Aorta (tissue), 5 donors: ENCODE measurements at places on chromosomes 11 and 22. TPM values are rescaled to one million over a fixed set of nuclear protein-coding genes. Genes with fewer than 3 reads are reported as not detected.
A peak's percentile ranks its signal among the peaks of the same experiment; 100 is the strongest.

DNA sequence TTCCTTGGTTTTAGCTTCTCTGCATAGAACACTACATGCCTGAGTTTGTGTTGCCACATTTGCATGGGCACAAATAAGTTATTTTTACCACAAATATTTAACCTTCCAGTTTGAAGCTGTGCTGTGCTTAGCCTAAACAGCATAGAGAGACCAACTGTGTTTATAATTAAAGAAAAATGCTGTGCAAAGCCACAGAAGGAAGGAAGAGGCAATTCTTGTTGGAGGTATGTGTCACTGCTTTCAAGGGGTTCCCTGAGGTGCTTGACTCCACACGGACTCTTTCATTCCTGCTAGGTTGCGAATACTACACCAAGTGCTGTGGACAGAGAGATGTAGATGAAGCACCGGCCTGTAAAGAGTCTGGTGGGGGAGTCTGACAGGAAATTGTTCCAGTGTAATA is 47.6 kb upstream of the OLFML1 start:
- no peak for DNase-seq

Gene MMP8
- 0.42 TPM for total RNA-seq

Gene ROBO3
- 63.0 TPM for total RNA-seq

GRCh38 chr22:30340911-30341685 is 14.4 kb upstream of the TBC1D10A start:
- peak; percentile 90 for DNase-seq

DNA sequence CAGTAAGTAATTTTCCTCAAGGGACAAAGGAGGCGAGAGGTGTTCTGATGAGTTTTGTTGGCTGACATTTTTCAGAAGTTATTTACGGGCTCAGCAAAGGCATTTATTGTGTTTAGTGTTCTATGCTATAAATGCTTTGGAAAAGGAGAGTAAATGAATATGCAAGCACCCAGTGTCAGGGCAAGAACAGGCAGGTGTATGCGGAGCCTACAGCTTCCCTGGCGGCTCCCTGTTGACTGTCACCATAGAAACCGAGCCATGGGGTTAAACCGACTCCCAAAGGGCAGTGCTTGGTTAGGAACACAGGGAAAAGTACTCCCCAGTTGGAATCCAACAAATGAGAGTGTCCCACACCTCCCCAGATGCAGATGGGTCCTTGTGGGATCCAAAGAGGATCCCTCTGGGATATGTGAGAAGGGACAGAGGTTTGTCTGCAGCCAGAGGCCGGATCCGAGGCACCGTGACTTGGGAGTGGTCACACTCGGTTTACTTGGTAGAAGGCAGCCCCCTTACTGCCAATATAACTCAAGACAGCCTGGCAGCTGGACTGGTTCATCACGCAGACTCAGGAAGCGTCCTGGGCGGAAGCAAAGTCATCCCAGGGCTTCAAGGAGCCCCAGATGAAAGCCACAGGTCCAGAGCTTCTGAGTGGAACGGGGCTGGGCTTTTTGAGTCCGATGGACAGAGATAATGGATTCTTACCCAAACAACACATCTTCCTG is 329.7 kb downstream of the CTTN start:
- DNase-seq, result no peak

DNA sequence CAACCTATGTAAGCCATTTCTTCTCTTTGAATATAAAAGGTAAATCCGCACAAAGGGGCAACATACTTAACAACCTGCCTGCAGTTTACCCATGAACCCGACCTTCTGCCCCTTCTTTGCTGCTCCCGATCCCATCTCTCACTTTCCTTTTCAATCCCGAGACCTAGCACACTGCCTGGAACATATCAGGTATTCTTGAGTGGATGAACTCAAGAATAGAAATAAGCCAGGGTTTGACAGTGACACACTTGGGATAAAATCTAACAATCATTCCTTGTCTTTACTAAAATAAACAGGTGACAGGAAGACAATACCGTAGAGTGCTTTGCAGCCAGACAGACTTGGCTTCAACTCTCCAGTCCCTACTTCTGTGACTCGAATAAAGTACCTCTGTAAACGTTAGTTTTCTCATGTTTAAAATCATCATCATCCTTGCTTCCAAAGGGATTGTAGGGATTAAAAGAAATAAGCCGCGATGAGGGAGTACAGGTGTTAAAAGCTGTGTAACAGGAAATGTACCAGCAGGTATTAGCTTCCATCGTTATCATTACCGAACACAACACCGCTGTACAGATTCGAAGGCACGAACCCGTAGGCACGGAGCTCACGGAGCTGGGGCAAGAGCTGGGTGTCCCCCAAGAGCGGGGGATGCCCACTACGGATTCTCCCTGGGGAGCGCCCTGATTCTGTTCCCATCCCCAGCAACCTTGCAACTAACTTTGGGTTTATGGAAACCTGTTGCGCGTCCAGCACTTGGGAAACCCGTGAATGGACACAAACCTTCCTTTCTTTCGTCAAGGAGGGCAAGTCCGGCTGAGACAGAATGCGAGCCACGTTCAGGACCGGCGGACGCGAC is 720 bp downstream of the UFD1 start:
- DNase-seq, result no peak

Gene GGTLC3
- total RNA-seq, result not detected

GRCh38 chr22:22371031-22371541 is 126.5 kb downstream of the VPREB1 start:
- no peak for DNase-seq

Gene SCN2B
- total RNA-seq, result not detected

DNA sequence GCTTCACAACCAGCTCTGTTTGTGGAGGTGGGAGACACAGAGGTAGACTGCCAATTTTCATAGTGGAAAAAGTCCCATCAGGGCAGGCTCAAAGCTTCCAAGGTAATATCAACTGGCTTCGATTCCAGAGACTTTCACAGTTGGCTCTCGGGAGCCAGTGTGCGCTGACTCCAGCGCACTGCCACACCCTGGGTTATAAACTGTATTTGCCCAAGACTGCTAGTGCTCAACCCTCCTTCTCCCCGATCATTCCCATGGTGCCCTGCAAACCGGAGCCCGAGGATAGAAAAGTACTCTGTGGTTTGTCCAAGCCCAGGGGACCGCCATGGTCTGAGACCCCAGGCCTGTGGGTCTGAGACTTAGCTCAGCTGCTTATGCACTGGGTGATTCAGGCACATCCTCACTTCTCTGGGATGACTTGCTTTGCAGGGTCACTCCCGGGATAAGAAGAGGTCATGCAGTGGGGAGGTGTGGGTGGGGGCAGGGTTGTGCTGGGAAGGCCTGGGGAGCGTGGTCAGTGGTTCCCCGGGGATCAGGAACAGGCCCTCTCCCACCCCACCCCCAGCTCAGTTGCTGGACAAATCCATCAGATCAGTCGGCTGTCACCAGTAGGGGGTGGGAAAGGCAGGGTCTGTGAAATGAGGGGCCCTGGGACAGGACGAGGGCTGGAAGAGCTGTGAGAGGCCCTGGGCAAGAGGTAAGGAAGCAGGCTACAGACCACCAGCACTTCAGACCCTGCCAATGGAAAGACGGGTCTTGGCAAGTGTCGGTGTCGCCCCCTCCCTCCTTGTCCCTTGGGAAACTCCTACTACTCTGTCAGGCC is 26.7 kb upstream of the PICK1 start:
- DNase-seq, result no peak

DNA sequence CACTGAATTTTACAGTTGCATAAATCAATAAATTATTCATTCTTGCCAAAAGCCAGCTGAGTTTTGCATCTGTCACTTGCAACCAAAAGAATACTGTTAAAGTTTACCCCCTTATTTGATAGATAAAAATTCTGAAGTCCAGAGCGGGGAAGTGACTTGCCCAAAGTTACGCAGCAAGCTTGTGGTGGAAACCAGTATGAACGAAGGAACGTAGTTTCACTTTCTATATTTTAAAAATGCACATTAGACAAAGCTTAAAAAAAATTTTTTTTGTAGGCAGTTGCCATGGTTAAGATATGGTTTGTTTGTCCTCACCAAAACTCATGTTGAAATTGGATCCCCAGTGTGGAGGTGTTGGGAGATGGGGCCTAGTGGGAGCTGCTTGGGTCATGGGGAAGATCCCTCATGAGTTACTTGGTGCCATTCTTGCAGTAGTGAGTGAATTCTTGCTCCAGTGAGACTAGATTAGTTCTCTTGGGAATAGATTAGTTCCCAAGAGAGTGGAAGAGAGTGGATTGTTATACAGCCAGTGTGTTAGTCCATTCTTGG is 46.3 kb upstream of the SEZ6L start:
- no peak for DNase-seq

Gene ZW10
- total RNA-seq, result 12.0 TPM

Gene MICAL2
- total RNA-seq, result 315 TPM

DNA sequence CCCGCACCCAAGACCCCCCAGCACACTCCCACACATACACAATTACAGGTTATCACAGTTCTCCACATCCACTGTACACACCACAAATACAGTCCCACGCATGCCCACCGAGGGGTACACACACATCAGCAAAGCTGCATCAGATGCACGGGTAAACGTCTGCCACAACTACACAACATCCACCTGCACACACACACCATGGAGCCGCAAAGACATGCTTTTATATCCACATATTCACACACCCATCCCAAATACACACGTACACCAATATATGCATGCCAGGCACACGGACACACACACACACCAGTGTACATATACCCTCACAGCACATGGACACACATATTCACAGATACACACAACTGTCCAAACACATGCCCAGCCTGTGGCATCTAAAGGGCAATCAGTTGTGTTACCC is 5.4 kb upstream of the KCNJ4 start:
- DNase-seq, result no peak

DNA sequence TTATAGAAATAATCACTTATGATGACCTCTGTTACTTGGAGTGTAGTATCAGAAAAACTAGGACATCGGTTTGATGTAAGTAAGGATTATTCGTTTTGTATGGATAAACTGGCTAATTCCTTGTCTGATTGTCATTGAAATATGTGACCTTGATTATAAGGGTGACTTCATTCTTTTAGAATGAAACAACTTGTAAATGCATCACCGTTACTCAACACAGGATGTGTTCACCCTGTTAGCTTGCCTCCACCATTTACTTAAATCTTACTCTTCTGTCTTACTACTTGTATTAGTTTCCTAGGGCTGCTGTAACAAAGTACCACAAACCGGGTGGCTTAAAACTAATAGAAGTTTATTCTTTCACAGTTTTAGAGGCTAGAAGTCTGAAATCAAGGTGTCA is 7.9 kb downstream of the SFI1 start:
- DNase-seq, result no peak

Gene GLYATL1
- total RNA-seq, result not detected

Gene CCDC88B
- total RNA-seq, result 7.4 TPM

DNA sequence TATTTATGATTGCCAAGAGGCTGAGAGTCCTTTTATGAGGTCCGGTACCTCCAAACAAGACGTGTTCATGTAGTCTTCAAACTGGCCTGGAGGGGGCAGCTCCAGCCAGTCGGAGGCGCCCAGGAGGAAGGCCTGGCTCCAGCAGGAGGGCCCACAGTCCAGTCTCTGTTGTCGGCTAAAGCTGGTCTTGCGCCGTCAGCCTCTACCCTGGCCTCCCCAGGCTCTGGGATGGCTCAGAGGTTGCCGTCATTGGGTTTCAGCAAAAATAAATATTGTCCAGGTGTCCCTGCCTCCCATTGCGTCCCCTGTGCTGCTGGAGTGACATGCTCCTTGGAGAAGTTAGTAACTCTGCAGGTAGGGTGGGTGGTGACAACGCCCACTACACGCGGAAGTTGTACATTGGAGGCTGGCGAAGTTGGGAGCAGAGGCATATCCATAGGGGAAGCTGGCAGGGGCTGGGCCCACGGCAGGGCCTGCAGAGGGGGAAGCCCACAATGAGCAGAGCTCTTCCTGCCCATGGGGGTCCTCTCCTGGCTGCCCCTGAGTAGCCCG is 1.0 kb upstream of the SLC25A1 start:
- peak; percentile 89 for DNase-seq

Gene CAPN5
- 6.9 TPM for total RNA-seq
